ENCODE measurements at places on chromosomes 7 and 10. TPM values are rescaled to one million over a fixed set of nuclear protein-coding genes. Genes with fewer than 3 reads are reported as not detected.

DNA sequence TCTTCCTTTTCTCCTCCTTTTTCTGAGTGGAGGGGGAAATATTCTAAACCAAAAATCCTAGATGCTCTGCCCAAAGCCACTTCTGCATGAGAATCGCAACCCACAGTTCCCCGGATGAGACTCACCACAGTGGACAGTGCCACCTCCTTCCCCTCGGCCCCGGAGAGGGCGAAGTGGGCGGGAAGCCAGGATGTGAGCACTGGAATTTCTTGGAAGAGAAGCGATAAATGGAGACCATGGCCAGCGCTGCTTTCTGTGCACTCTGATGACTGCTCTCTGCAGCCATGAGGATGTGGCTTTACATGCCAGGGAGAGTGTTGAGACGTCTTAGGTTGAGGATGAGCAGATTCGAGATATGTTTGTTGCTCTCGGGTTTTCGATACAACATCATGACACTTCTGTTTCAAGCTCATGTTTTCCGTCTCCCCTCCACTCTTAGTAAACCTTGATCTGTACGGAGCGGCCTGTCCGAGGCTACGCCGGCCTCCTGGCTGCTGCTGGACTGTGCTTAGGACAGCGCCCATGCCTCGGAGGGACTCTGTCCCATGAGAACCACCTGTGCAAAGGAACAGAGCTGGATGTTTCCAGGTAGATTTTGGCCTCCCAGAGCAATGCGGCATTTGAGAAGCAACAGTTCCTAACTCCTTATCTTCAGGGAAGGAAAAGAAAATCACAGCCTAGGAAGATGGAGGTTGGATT lies 414.6 kb upstream of the FOXK1 start:
- no peak for ATAC-seq

DNA sequence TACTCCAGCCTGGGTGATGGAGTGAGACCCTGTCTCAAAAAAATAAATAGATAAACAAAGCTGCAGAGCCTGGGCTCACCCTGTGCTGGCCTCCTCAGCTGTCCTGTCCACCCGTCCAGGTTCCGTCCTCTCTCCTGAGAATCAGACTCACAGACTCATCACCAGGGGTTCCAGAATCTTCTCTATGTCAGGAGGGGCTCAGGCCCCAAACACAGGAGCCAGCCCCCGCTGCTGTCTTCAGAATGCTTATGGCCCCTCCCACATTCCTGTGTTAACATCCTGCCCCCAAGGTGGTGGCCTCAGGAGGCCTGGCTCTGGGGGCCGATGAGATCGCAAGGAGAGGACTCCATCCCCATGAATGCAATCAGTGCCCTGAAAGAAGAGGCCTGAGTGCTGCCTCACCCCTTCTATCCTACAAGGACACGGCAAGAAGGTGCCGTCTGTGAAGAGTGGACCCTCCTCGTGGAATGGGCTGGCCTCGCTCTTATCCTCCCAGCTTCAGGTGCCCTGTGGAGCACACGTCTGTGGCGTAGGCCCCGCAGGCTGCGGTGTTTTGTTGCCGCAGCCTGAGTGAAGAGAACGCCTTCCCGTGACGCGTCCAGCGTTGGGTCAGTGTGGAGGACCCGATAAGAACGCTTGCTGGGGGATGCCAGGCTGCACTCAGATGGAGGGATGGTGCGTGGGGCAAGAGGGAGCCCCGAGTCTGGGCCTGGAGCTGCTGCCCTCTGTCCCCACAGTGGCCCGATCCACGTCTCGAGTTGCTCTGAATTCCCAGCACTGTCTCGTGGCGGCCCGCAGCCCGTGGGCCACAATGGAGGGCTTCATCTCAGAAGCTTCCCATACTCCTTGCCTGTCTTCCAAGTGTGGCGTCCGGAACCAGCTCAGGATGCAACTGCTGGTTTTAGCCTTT lies 77.1 kb downstream of the INPP5A start:
- ATAC-seq = no peak

OPN1SW gene
- total RNA-seq = 0.78 TPM

- no peak for ATAC-seq
Measured at GRCh38 chr10:103759100-103759781, 96.1 kb downstream of the SH3PXD2A start.

GRCh38 chr7:30533886-30534285 lies 29.3 kb upstream of the GGCT start:
- no peak for ATAC-seq

HPSE2 gene
- 0.09 TPM for total RNA-seq

SERPINE1 gene
- total RNA-seq = 0.58 TPM

FOXL3 gene
- not detected for total RNA-seq

- ATAC-seq = peak; percentile 91
Measured at GRCh38 chr7:134362587-134363483, 46.1 kb upstream of the SLC35B4 start.

CHN2 gene
- 28.8 TPM for total RNA-seq

- ATAC-seq = peak; percentile 83
Measured at GRCh38 chr7:121204537-121204936, 124.3 kb upstream of the WNT16 start.

Data from motor neuron (in vitro differentiated cells).